B cell (primary cell): ENCODE measurements at places on chromosomes 2 and 18. TPM values are rescaled to one million over a fixed set of nuclear protein-coding genes. Genes with fewer than 3 reads are reported as not detected.

- DNase-seq: no peak
Observed at GRCh38 chr2:50820176-50820575, 211.8 kb downstream of the NRXN1 start.

KLHL41 gene
- 0.19 and 0.27 TPM in 2 replicates for total RNA-seq

GCC2 gene
- total RNA-seq: 87.9 and 97.3 TPM in 2 replicates

CMPK2 gene
- 2.0 and 2.9 TPM in 2 replicates for total RNA-seq

DLGAP1 gene
- 0.07 and 0.15 TPM in 2 replicates for total RNA-seq
